ENCODE measurements at places on chromosomes 7 and 10.

DNA sequence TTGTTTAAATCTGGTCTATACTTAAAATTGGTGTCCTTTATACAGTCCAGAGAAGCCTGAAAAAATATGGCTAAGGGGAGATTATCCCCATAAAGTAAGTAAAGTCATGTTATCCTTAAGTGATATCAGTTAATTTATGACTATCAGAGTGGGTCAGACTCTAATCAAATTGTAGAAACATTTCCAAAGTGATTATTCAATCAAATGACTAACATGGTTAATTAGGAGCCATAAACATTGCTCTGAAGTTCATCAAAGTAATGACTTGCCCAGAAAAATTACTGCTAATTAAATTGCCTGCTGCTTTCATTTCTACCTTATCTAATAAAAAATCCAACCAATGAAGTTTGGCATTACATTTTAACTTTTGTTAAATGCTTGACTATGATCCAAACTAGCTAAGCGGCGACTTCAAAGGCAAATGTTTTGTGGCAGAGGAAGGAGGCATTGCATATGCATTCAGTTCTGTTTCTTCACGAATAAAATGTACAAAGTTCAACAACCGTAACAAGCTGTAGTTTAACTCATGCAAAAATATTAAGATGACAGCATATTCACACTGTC is 76.7 kb downstream of the ETV1 start:
- no peak for DNase-seq

DNA sequence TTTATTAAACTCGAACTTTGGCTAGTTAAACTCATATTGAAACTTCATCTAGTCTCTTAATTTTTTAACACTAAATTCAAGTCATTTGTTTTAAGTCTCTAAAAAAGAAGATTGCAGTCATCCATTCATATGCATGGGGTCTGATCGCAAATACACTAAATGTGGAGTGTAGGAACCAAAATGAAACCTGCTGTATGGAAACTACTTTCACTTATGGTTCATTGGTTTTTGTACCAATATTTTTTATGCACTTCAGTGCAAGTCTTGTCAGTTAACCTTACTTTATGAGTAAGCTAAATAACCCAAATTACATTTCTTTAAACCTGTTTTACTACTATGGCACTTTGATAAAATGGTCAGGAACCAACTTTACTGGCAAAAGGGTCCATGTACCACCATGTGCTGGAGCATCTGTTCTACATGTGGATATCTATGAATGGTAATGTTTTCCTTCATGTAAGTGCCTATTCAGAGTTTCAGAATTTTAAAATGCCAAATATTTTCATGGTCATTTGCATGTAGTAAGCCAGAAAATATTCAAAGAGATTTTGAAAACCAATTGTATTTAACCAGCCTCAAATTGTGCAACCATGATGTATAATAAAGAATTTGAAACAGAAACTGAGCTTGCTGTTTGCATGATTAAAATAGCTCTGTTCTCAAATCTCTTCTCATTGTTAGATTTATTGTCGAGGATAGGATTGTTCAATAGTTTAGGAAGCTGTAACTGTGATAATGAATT is 7.6 kb upstream of the SUPV3L1 start:
- no peak for DNase-seq

DNA sequence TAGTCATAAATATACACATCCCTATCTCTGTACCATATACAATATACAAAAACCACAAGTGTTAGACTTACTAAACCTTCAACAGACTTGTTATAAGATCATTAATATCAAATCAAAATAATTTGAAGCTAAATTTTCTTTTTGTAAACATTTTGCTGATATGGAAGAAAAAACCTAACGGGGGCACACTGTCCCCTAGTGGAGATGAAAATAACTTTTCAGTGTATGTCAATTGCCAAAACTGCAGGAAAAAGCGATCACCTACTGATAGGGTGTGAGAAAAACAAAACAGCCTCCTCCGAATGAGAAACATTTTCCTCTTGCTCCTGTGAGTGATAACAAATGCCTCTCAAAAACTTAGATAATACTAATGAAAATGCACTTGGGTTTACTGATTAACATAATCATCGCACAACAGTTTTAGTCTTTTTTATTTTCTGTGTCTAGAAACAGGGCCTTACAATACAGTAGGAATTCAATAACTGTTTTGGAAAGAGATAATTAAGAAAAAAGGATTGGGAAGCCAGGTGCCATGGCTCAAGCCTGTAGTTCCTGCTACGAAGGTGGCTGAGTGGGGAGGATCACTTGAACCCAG is 322.7 kb downstream of the CRPPA start:
- no peak for DNase-seq

GRCh38 chr7:153398789-153399553 is 639.4 kb downstream of the ACTR3B start:
- DNase-seq = no peak

DNA sequence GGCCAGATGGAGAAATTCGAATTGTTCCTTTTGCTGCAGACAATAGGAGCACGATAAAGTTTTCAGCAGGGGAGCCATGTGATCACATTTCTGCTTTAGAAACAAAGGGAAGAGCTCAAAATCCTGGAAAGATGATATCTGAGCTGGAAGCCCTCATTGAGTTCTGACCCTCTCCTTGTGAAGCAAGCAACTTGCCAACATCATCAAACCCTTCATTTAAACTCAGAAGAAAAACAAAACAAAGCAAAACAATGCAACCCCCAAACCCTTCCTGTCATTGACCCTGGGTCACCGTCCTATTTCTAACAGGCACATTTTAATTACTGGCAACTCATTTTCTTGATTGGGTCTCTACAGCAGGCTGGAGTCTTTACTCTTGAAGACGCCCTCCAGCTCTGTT is 198.3 kb upstream of the ZNF32 start:
- DNase-seq = no peak

GRCh38 chr7:22542669-22543068 is 42.7 kb upstream of the STEAP1B start:
- no peak for DNase-seq

GRCh38 chr7:104795616-104796398 is 218.2 kb upstream of the KMT2E start:
- no peak for DNase-seq

DNA sequence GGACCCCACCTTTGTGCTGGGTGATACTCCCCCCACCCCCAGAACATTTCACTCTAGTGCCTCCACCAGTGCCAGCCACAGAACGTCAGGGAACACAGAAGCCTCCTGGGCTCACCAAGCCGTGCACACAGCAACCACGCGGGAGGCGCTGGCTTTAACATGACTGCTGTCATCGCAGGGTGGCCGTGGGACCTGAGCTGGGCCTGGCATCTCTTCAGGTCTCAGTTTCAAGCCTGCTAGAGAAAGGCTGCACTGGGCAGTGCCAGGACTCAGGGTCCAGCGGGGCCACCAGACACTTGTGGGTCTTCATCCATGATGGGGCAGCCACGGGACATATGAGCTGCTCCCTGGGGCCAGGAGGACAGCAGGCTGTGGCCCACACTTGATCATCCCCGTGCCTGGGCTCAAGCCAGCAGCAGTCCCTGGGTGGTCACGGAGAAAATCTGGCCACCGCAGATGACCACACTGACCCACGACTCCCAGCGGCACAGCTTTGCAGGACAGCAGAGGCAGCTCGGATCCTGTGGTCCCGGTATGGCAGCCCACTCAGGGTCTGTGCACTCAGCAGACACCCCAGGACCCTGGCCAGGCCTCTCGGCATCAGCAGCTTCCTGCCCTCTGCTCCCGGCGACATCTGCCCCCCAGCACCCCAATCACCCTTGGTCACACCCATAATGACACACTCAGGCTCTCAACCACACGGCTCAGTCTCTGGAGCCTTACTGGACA is 44.2 kb downstream of the CAMK2B start:
- DNase-seq = no peak

Measured in urothelium cell line (cell line).